ENCODE measurements at places on chromosomes 12 and 14.
A peak's percentile ranks its signal among the peaks of the same experiment; 100 is the strongest.

DNA sequence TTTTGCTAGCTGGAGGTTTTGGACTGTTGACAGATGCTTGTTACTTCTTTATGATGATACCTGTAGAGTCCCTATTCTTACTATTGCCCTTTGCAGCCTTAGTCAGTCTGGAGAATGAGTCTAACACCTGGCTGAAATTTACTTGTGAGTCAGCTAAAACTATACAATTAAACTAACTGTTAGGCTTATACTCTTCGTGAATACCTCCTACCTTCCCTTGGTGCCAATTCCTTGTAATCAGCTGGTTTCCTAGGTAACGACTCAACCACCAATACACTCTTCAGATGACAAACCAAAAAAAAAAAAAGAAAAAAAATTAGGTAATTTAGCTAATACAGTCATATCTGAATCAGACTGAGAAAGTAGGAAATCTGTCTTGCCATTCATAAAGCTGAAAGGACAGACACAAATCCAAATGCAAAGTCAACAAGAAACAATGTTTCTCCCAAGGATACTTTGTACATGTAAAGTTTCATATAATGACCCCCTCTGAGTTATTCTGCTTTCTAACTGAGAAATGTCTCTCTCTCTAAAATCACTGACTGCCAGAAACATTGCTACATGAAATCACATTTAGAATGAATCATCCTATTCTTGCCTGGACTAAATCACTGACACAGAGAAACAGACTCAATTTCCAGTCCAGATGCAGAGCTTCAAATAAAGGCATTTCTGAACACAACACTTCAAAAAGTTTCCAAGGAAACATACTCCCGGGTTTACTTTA, 56.5 kb upstream of the CDKL1 start:
- peak; percentile 10 for DNase-seq

DNA sequence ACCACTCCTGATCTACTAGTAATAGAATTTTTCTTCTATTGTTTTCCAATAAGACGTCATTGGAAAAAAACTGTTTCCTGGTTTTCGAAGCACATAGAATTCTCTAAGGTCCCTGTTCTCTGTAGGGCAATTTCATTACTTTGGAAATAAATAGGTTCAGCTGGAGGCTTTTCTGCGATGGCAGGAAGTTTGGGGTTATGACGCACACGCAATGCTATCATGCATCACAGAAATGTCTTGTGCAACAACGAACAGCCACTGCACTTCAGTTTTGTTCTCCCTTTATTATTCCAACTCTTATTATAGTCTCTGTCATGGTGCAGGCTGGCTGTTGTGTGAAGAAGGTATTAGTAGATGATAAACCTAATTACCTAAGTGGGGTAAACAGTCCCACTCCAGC, 59.0 kb downstream of the KCNK10 start:
- no peak for DNase-seq

DNA sequence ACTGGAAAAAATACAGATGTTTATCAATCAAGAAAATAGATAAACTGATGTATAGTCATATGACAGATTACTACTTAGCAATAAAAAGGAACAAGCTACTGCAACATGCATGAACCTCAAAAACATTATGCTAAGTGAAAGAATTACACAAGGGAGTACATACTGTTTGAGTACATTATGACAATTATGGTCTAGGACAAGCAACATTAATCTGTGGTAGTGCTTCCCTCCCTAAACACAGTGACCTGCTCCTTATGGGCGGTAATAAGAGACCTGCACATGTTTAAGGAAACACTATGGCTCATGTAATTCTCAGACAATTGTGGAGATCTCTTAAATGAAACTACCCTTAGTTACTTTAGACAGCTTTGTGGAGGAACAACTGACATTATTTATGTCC, 421.2 kb upstream of the FBXO33 start:
- no peak for DNase-seq

DNA sequence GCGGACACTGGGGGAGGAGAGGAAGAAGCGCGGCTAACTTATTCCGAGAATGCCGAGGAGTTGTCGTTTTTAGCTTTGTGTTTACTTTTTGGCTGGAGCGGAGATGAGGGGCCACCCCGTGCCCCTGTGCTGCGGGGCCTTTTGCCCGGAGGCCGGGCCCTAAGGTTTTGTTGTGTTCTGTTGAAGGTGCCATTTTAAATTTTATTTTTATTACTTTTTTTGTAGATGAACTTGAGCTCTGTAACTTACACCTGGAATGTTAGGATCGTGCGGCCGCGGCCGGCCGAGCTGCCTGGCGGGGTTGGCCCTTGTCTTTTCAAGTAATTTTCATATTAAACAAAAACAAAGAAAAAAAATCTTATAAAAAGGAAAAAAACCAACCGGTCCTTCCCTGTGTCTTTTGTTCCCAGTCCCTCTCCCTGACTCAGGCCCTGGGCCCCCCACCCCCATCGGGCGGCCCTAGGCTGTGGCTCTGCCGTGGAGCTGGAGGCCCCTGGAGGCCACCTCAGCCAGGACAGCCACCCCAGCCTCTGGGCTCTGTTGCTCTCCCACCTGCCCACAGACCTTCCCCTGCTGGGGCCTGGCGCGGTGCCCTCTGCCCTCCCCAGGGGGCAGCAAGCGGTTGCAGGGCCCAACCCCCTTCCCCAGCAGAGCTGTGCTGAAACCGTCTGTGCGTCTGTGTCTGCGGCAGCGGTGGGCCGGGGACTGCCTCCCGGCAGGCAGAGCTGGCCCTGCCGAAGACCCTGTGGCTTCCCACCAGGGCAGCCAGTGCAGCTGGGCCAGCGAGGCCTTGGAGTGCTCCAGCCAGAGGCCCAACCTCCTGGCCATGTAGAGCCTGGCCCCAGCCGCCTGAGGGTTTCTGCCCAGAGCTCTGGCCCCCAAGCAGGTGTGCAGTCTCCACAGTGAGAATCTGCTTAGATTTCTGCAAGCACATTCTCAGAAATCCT, 4.0 kb upstream of the CRIP2 start:
- DNase-seq = no peak

- DNase-seq = no peak
These were observed 349.4 kb downstream of the PDZRN4 start for GRCh38 chr12:41537522-41537921.

- DNase-seq = no peak
These were observed 495.3 kb downstream of the NELL2 start for GRCh38 chr12:44380861-44381260.

DNA sequence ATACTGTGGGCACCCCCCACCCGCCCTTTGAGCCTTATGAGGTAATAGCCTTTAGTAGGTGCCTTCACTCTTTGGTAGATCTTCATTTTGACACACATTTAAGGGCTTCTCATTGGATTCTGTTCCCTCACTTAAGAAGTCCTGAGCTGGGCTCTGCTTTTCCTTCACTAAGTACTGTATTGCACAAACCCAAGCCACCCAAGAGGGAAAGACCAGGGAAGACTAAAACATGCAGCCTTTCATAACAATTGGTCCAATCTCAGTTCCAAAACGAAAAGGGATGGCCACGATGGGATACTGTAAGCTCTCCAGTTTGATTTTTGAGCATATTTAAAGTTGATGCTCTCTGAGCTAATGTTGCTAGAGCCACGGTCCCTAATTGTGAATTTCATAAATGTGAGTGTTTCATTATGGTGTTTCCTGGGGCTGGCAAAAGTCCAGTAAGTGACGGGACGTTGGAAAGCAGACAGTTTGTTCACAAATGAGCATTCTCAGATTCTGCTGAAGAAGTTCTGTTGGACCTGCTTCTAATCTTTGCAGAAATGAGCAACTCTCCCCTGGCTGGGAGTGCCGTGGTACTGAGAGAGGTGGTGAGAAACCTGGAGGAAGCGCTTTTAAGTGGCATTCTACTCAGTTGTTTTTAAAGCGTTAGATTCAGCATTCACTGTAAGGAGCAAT, 9.4 kb downstream of the SSPN start:
- DNase-seq = no peak

DNA sequence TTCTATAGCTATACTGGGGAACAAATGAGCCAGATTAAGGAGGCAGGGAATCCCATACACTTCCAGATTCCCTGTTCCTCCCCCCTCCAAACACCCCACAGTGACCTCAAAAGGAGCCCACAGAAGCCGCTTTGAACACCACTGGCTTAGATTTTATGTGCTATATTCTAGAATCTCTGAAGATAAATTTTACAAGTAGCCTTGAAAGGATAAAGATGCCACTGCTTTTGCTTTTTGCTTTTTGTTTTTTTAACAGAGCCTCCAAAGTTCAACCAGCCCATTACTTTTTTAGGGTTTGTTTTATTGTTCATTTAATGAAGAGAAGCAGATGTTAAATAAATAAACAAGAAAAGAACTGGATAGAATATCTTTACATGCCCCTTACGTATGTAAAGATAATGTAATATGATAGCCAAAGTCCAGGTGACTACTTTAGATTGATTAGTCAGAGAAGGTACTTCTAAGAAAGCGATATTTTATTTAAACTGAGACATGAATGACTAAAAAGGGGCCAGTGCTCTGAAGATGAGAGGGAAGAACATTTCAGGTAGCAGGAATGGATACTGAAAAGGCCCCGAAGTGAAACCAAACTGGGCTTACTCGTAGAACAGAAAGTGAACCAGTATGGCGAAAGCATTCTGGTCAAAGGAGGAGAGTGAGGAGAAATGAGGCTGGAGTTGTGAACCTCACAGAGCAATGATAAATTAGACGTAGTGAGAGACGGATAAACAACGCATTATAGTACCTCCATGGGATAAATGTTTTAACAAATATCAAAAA, 44.6 kb downstream of the DUSP6 start:
- peak; percentile 21 for DNase-seq
